ENCODE measurements at places on chromosomes 16 and 17.
A peak's percentile ranks its signal among the peaks of the same experiment; 100 is the strongest.

GRCh38 chr16:59905131-59905530, 1171.0 kb upstream of the GOT2 start:
- DNase-seq, result no peak

- no peak for DNase-seq
Observed at GRCh38 chr16:78122774-78123315, 23.4 kb downstream of the WWOX start.

- no peak for DNase-seq
Observed at GRCh38 chr17:40313668-40314583, 4.9 kb downstream of the RARA start.

GRCh38 chr17:81535007-81535328, 6.8 kb downstream of the FSCN2 start:
- DNase-seq, result no peak

DNA sequence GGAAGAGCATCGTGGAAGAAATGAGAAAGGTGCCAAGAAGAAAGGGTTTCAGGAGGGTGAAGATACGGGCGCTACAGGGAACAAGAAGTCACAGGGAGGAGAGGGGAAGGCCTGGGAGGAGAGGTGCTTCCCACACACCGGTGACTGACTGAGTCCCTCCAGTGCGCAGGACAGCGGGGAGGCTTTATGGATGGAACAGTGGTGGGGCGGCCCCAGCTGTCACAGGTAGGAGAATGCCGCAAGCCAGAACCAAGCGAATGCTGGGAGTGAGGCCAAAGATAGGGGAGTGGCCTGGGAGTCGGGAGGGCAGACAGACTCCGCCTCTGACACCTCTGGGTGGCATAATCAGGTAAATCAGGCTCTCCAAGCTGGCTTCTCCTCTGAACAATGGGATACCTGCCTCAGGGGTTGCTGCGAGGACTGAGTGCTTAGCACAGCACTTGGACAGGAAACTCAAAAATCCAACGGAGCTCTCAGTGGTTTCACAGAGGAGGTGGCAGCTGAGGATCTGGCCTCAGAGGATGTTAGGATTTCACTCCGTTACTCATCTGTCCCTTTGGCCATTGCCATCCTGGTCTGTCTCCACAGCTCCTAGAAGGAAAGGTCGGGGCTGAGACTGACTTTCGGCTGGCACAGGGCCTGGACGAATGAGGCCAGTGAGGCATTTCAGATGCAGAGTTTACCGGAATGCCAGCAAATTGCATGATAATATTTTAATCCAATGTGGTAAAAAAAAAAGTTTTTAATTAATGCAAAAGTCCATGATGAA, 717 bp upstream of the CNP start:
- peak; percentile 26 for DNase-seq

DNA sequence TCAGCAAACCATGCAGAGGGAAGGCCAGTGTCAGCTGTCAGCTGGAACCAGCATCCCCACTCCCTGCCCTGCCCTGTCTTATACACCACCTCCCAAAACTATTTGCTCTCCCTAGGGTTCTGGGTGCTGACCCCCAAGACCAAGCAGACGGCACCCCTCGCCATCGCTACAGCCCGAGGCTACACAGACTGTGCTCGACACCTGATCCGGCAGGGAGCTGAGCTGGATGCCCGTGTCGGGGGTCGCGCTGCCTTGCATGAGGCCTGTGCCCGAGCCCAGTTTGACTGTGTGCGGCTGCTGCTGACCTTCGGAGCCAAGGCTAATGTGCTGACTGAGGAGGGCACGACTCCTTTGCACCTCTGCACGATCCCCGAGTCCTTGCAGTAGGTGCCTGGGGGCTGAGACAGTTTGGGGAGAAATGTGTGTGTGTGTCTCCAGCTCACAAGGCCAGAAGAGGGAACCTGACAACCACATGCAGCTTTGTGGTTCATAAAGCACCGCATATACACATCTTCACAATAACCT, 1.5 kb downstream of the ASB16 start:
- DNase-seq, result no peak

DNA sequence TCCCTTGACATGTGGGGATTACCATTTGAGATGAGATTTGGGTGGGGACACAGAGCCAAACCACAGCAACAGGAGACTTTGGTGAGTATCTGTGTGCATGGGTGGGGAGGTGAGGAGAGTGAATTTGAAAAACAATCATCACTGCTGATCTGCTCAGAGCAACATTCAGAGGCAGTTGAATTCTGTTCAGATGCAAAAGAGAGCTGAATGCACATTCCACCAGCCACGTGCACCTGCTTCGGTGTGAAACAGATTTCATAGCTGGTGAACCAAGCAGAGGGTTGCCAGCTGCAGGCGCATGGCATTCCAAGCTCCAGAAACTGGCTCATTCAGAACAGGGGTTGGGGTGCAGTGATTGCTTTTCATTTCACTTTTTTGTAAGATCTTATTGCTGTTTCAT, 233.1 kb upstream of the FOXF1 start:
- DNase-seq, result no peak

DNA sequence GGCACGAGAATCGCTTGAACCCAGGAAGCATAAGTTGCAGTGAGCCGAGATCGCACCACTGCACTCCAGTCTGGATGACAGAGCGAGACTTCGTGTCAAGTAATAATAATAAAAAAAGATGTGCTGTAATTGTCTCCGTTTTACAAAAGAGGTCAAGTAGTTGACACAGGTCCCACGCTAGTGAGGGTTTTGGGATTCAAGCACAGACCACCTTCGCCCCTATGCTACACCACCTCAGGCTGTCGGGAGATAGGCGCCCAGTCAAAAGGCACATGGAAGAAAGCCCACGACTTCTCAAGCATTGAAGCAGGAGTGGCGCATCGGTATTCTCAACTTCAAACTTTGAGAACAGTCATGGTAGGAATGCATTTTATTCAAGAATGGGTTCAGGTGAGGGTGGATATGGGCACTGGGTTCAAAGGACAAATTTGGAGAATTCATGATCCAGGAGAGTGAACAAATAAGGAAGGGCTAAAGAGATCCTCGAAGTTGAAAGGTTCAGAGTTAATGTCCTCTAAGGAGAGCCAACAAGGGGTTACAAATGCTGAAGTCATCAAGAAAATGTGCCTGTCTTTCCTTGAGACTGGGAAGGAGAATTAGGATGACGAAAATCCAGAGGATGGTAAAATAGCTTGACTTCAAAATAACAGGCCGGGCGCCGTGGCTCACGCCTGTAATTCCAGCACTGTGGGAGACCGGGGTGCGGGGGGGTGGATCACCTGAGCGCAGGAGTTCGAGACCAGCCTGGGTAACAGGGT, 1.4 kb upstream of the AMZ2 start:
- no peak for DNase-seq

DNA sequence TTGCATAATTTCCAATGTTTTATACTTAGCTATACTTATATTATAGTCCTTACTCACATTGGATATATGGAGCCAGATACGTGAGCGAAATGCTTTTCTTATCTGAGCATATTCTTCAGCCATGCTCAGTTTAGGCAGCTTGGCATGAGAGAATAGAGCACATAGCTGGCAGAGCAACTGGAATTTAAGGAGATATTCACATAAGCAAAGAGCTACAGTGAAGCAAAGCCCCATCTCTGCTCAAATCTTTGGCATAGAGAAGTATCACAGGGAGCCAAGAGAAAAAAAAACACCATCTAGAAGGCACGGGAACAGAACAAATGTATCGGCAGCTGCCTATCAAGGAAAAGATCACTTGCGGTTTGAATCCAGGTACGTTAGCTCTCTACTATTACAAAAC, 734.2 kb upstream of the KIF2B start:
- no peak for DNase-seq

DNA sequence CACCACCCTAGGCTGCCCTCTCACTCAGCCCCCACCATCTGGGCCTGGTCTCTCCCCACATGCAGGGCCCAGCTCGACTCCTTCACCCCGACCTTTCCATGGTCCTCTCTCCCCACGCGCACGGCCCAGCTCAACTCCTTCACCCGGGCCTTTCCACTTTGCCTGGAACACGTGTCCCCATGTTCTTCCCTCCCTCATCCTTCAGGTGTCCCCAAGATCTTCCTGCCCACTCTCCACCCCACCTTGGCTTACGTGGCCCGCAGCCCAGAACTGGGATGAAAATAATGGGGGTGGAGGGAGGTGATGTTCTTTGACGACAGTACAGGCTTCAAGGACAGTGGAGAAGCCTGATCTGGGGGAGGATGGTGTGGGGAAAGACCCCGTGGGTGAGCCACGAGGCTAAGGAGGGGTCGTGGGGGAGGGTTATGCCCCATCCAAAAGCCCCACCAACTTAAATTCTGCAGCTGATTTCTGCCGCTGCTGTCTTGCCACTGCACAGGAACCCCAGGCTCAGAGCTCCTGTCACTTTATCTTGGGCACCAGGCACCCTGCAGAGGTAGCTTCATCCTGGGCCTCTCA, 9.9 kb upstream of the MEAK7 start:
- no peak for DNase-seq

DNA sequence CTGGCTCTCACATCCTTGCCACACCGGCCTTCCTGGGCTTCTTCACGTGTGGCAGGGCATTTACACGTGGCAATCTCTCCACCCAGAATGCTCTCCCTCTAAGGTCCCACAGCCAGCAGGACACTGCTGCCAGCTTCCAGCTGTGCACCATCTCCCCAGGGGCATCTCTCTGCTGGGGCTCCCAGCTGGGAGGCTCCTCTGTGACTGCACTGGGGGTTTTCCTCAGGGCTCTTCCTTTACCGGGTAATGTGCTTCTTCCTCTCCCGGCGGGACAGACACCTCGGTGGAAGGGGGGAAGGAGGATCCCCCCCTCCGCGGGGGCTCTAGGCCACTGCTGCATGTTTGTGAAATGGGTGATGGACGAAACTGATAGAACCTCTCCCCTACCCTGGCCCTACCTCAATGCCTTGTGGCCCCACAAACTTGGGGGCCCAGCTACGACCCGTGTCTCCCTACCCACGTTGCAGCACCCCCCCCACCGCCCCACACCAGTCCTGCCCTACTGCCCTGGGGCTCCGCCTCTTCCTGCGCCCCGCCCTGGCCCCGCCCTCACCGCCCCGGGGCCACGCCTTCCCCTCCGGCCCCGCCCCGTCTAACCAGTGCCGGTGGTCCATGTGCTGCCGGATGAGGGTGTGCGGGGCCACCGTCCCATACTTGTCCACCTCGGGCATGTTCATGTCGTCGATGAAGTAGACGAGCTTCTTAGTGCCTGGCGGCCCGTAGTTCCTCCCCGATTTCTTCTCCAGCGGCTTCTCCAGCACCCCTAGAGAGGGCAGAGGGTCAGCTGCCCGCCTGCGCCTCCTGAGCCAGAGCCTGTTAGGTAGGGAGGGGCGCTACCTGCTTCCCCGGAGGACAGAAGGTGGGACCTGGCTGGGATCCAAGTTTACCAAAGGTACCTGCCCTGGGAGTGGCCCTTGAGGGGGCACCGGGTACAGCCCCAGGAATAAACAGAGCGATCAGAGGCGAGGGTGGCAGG, 92.6 kb downstream of the DNAH17 start:
- peak; percentile 36 for DNase-seq

- DNase-seq, result no peak
Observed at GRCh38 chr16:12449374-12449773, 354.3 kb downstream of the CPPED1 start.

GRCh38 chr17:50663812-50664374, 29.2 kb downstream of the ABCC3 start:
- DNase-seq, result no peak

- no peak for DNase-seq
Observed at GRCh38 chr17:35795007-35795870, at the start of gene MMP28. MMP28 (minus strand) TSS chr17:35795641; CDS start chr17:35795377, 264 bp downstream.

GRCh38 chr16:77946823-77947222, 75.5 kb upstream of the CLEC3A start:
- no peak for DNase-seq

- DNase-seq, result no peak
Observed at GRCh38 chr17:30599428-30600059, 122.3 kb downstream of the GOSR1 start.

DNA sequence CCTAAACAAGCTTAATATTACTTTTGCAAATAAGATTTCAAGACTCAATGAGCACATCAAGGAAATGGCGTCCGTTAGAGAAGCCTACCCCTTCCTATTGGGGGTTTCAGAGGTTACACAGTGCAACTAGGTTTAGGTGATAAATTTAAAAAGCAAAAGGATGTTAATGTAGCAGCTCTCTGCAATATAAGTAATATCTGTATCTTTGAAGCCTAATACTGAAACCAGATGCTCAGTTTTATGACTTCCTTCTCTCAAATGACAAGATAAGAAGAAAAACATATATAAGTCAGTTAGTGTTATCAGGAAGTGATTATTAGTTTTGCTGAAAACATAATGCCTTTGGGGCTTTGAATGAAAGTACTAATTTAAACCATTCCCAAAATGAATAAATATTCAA, 54.3 kb upstream of the MED13 start:
- no peak for DNase-seq

DNA sequence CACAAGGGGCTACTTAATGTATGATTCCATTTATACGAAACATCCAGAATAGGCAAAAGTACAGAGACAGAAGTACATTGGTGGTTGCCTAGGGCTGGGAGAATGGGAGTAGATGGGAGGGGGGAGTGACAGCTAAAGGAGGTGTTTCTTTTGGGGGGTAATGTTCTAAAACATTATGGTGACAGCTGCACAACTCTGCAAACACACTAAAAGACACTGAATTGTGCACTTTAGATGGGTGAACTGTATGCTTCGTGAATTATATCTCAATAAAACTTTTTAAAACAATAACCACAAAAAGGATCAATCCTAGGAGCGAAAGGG, 661 bp downstream of the LYRM9 start:
- no peak for DNase-seq

- DNase-seq, result no peak
Observed at GRCh38 chr16:89523680-89524344, 15.6 kb downstream of the SPG7 start.

- no peak for DNase-seq
Observed at GRCh38 chr16:86255966-86256365, 254.4 kb upstream of the FOXF1 start.

DNA sequence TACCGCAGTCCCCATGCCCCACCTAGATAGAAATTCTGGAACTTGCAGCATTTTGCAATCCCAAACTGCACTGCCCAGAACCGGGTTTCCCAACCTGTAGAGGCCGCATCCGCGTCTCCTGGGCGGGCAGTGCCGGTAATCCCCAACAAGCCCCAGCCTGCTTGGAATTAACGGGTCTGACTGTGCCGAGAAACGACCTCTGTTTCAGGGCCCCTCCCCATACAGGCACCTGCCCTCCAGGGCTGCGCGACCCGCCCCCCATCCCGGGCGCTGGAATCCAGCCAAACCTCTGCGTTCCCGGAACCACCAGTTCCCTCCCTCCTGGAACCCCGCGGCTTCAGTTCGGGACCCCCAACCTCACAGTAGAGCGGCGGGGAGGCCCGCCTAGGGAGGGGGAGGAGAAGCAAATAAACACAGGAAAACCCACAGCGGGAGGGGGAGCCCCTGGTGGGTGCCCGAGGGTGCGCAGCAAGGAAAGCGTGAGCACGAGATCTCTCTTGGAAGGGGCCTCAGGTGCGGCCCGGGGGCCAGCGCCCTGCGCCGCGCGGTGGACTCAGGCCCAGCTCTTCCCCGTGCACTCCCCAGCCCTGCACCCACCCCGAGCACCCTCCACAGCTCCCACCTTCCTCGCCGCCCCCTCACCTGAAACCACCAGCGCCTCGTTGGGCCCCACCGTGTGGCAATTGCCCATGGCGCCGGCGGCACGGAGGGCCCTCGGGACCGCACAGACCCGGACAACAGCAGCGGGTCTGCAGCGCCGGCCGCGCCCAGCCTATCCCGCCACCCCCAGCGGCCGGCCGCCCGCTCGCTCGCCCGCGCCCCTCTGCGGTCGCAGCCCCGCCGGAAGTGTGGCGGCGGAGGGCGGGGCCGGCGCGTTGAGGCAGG, at the start of gene FLOT2:
FLOT2 (minus strand) TSS at position 850 of the 885 bp plus-strand sequence; CDS start at position 691, 159 bp downstream.
- DNase-seq, result peak; percentile 53
